Caco-2 (cell line): ENCODE measurements at places on chromosomes 6 and 20.

- no peak for DNase-seq
These were observed 13.5 kb downstream of the EBF4 start for GRCh38 chr20:2705931-2706645.

DNA sequence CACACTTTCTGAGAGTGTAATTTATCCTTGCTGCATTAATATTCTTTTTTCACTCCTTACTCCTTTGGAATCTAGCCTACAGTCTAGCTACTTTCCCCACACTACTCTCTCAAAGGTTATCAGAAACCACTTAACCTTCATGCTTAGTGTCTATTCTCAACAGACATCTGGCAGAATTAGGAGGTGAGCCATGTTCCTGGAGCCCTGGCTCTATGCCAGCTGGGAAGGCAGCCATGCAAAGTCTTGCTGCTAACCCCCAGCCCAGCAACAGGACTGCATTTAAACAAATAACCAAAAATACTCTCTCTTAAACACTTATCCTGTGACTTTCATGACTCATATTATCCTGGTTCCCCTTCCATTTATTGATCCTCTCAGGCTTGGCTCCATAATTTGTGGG, 260.2 kb downstream of the BCKDHB start:
- no peak for DNase-seq

DNA sequence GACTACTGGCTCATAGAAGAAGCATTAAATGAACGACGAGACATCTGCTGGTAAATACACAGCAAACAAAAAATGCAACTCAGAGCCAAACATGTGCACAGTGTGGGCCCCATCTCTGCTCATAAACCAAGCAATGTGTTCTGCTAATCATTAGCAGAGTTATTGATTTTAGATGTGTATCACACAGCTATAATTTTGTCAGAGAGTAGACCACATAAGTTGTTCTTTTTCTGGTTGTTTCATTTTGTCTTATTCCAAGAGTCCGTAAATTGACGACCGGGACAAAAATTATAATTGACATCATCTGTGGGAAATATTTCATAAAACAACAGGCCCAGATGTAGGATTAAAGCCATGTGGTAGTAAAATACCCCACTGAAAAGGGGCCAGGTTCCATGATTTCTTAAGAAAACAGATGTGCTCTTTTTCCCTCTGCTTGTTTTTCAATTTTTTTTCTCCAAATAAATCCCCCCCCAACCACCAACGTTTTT, 423.6 kb downstream of the HAO1 start:
- no peak for DNase-seq

DNA sequence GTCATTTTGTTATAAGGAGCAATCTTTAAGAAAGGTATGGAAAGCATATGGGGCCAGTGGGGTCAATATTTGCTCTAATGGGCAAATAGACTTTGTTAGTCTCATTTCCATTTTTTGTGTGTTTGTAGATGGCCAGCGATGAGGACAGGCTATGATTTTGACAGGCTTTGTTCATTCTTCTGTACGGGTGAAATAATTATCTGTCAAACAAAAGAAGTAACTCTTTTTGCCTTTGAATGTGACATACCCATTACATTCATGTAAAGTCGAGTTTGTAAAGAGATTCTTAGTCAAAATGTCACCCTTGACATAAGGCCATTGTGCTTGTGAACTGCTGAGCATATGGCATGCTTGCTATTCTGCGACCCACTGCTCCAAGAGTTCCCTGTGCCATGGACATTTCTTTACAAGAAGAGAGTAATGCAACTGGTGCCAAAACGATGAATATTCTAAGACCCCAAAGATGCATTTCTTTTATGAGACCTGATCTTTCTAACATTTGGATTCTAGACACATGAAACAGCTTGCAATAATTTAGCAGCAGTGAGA, 38.2 kb upstream of the JAG1 start:
- no peak for DNase-seq

DNA sequence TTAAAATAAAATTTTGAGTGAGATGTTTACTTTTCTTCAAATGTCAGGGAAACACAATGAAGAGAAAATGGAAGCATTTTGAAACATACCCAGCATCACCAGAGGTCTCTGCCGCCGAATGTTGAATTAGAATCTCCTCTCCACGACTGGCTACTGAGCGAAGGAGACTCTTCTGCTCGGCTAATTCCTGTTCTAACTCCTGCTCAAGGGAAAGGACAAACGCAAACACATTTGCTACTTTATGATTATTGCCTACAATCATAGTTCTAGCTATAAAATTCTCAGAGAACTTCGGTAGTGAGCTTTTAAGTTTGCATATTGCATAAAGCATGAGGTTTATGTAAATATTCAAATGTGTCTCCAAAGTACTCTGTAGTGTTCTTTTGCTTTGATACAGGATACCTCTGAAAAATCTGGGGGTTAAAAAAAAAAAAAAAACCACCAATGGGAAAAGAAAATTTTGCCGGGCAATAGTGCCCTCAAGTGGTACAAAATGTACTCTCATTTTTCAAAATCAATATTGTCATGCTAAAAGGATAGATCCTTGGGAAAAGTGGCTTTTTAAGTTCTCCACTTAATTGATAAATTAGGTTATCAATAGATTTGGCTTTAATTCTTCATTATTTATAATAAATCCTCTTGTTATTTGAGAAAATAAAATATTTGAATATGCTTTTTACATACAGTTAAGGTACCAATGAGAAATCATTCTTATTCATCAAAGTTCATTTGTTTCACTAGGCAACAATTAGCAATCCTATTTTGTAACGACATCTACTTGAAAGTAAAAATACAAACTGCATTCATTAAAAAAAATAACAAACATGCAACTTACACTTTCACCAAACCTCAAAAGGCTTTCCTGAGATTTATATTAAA, 369.0 kb downstream of the SYNE1 start:
- DNase-seq: peak; percentile 51

DNA sequence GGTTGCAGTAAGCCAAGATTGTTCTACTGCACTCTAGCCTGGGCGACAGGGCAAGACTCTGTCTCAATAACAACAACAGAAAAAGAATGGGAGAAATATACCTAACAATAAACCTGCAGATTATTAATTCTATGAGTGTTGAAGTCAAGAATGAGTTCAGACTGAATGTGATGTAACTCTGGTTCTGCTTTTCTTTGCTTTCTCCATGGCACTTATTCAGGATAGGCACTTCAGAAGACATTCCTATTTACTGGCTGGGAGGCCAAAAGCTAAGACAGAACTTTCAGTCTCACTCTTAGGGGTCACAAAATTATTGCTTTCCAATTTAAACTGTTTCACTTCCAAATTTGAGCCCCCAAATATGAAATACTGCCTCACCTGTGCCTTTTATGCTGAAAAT, 15.7 kb upstream of the PRIM2 start:
- no peak for DNase-seq

DNA sequence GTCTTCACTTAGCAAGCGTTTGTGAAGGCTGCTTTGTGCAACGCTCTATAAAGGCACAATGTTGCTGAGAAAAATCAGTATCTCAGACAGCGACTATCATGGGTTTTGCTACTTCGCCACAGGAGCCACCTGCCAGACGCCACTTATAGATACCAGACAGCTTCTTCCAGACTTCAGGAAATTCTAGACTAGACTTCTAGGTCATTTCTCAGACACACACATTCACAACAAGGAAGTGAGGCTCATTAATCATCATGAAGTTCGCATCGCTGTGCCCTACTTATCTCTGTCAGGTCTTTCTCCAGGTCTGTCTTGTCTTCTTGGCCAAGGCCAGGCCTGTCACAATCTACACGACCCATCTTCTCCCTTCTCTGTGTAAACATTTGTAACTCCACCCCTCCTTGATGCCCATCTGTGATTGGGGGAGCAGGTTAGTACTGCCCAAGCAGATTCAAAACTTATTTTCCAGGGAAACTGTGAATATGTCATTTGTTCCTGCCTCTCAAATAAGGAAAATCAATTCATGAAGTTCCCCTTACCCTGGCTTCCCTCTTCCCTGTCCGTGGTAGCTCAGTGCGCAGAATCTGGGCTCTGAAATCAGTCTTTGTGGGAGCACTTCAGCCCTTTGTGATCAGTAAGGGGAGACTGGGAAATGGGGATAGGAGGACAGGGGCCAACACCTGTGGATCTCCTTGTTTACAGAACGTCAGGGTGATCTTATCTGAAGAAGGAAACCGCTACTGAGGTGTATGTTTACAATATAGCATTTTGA, 115.5 kb downstream of the TNFAIP3 start:
- DNase-seq: no peak

DNA sequence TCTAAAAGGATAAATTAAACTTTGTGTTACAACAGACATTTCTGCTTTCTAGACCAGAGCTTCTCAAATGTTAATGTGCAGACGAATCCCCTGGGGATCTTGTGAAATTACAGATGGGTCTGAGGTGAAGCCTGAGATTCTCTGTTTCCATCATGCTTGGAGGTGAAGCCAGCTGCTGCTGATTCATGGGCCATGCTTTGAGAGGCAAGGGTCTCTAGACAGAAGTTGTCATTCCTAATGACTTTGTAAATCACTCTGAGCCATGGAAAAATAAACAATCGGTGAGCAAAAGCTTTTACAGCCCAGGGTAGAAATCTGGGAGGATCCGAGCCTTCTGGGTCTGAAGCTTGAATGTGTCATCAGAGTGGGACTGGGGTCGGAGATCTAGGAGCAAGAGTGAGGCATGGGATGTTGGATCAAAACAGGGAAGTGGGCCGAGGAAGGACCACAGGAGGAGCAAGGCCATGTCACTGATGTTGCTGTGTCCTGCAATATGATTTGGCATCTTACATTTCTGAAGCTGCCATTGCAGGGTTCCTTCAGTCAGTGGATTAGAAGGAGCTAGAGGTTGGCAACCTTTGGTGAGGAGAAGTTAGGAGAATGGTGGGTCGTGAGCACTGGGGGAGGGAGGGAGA, 77.3 kb downstream of the TRMT11 start:
- DNase-seq: no peak

DNA sequence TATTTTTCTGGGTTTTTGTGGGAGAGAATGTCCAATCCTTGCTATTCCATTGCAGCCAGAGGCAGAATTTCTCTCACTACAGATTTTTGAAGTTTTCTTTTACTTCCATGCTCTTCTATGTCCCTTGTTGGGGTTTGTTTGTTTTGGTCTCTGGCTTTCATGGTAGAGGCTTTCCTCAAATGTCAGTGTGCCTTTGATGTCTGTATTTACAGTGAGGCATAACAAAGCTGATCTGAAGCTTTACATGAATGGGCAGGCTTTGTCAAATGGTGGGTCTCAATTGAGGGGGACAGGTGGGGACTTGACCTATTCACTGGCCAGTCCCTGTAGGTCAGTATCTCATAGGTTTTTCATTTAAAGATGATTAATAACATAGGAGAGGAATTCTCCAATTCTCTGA, 8.6 kb upstream of the CARMIL1 start:
- DNase-seq: no peak

GRCh38 chr6:163298079-163298830, 116.3 kb upstream of the QKI start:
- DNase-seq: no peak

DNA sequence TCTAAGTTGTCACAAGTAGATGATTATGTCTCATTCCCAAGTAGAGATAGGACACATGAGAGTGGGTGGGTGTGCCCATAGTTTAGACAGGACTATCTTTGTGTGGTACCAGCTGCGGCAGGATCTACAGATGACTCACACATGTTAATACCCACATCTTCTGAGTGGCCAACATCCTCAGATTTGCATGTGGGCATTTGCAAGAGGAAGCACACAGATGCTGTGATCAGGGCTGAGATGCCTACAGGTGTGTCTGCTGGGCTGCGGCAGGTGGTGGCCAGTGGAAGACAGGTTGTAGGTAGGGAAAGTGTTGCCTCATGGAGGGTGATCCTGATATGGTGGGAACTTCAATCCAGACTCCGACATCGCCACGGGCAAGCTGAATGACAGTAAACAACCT, 50.8 kb downstream of the UTRN start:
- no peak for DNase-seq

- DNase-seq: no peak
These were observed 152.3 kb downstream of the ALDH8A1 start for GRCh38 chr6:134797400-134798113.

DNA sequence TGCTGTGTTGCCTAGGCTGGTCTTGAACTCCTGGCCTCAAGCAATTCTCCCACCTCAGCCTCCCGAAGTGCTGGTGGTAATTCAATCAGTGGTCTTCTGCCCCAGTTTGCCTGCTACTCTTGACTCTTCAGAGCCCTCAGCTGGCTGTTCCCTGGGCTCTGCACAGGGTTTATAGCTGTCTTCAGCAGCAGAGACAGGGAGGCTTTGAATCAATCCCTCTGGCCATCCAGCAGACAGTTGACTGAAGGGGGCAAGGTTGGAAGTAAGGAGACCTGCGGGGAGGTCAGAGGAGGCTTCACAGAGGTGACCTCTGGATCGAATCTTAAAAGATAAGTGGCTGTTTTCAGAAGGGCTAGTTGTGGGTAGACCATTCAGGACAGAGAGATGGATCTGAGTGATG, 26.0 kb upstream of the KIF3B start:
- no peak for DNase-seq

DNA sequence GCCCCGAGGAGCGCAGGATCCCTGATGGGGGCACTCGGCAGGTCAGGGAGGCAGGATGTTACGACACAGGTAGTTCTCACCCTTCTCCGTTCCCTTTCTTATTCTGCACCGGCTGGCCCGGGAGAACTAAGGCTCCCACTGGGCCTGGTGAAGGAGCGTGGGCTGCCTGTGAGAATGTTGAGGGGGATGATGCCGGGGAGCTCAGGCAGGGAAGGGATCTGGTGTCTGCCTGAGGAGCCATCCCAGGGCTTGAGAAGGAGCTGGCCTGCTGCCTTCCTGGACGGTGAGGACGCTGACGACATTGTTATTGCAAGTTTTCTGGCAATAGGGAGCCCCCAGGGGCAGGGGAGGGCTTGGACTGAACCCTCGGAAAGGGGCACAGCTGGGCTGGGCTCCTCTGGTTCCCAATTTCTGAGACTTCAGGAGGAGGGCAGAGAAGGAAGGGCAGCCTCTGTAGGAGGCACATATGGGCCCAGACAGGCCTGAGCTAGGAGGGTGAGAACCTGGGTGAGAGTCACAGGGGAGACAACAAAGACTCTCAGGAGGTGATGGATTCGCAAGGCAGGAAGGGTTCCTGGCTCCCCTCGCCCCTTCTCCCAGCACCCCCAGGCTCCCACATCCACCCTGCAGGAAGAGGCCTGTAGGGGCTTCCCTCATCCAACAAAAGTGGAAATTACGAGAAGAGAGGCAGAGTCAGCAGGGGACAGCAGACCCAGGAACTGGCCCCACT, 32.8 kb downstream of the CYP21A2 start:
- DNase-seq: no peak

DNA sequence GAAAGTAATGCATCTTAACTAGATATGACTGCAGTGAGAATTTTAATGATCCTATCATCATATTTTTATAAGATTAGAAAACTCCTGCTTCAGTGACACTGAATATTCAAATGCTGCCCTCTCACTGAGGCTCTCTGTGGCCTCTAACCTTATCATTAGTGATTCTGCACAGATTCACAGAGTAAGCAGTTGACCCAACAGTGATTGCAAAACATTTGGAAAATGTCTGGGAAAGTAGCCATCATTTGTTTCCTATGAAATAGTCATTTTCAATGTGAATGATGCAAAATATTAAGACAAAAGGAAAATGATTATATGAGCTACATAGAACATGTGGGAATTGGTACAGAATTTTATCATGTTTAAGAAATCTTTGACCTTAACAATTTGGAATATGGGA, 210.3 kb downstream of the TBX18 start:
- no peak for DNase-seq

GRCh38 chr20:63057171-63058117, 50.7 kb upstream of the BHLHE23 start:
- no peak for DNase-seq

GRCh38 chr6:145883263-145883662, 68.7 kb upstream of the FBXO30 start:
- DNase-seq: no peak
